Stimulated activated CD4-positive, alpha-beta T cell treated with anti-CD3 and anti-CD28 coated beads, Interleukin-1b, Interleukin-23, amount 100 ng/mL, for 4 hours (primary cell): ENCODE measurements at places on chromosomes 7 and 10.

- DNase-seq, result no peak
Observed at GRCh38 chr7:65239707-65240352, 133.8 kb upstream of the ZNF92 start.

DNA sequence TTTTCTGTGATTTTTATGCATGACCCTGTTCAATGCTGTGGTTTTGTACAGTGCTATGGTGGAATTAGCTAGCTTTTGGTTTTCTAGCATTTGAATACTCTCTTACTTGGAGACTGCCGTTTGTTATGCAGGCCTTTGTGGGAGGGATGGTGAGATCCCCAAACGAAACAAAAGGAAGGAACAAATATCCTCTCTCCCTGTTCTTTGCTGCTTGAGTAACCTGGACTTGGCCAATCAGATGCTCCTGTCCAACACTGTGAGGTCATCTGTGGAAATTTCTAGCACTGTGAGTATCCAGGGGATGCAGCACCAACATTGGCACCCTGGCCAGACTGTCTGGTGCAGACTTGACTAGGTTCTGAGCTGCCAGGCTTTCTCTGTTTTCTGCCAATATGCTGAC lies 314.4 kb downstream of the ANKRD30A start:
- DNase-seq, result no peak

- no peak for DNase-seq
Observed at GRCh38 chr10:31582365-31583052, 263.5 kb downstream of the ZEB1 start.

DNA sequence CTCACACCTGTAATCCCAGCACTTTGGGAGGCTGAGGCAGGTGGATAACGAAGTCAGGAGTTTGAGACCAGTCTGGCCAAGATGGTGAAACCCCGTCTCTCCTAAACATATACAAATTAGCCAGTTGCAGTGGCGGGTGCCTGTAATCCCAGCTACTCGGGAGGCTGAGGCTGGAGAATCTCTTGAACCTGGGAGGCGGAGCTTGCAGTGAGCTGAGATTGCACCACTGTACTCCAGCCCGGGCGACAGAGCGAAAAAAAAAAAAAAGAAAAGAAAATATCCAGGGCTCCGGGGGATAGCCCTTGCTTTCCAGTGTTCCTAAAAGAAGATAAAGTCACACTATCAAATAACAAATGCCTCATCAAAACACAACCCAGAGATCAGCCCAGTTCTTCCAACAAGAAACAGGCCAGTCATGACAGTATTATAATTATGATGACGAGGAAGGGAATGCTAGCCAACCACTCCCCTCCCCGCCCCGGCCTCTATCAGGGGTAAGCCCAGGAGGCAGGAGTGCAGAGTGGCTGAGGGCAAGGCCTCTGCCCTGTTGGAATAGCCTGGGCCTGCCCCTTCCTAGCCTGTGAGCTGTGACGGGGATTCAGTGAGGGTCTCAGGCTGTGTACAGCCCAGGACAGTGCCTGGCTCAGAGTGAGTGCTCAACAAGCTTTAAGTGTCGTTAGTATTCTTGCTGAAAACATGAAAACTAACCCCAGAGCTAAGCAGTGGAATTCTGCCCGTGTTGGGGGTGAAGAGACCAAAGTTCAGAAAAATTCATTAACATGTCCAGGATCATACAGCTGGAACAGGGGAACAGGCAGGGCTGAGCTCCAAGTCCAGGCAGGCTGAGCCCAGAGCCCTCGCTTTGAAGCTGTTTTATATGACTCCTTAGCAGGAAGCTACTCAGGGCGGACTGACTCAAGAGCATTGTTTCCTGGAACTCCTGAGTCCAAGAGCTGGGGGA lies 54.3 kb downstream of the FAM241B start:
- no peak for DNase-seq

DNA sequence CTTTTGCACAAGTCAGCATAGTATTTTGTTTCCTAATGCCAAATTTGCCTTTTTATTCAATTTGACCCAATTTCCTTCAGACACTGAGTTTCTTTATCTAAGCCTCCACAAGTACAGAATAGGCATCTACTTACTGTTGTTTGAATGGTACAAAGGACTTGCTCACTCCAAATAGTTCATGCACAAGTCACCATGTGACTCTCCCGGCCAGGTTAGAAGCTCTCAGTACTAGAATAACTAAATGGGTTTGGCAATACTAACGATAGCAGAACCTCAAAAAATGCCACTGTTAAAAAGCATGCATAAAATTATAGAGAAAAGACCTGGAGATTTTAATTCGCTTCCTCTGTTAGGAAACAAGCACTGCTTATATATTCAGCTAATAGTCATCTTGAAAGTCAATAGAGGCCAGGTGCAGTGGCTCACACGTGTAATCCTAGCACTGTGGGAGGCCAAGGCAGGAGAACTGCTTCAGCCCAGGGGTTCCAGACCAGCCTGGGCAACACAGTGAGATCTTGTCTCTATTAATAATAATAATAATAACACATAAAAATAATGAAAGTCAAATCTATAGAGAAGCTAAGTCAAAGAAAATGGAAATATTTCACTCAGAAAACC lies 335.8 kb upstream of the MBL2 start:
- DNase-seq, result no peak

DNA sequence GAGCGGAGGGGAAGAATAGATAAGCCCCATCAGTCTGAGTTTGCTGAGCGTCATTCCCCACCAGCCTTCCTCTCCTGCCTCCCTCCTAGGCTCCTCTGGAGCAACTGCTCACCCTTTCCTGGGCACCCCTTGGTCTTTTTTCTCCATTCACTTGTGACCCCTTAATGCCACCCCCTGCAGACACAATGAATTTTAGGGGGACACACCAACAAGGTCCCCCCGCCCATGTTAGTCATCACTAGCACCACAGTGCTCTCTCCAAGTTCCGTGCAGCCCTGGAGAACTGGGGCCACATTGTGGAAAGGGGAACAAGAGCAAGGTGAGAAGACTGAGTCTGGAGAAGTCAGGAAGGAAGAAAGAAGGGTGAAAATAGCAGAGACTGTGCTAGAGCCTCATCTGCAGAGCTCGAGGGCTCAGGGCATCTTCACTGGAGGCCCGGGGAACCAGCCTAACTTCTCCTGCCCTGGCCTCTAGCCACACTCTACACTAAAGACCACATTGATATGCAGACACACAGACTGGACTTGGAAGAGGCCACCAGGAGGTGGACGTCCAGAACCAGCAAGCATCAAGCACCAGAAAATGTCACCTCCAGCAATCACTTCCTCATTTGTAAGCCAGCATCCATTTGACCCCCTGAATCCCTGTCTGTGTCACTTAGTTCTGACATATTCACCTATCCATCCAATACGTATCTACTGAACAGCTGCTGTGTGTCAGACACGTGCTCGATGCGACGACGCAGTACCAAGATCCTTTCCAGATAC lies 17.5 kb downstream of the RGR start:
- DNase-seq, result no peak

GRCh38 chr10:46040004-46040403 lies 6.1 kb downstream of the MSMB start:
- DNase-seq, result no peak

GRCh38 chr10:81081887-81082620 lies 544.4 kb downstream of the SH2D4B start:
- no peak for DNase-seq

GRCh38 chr10:108544500-108545120 lies 1378.7 kb downstream of the XPNPEP1 start:
- no peak for DNase-seq

GRCh38 chr7:159175792-159176191 lies 31.1 kb upstream of the VIPR2 start:
- DNase-seq, result no peak

GRCh38 chr7:105982388-105982787 lies 19.3 kb downstream of the CDHR3 start:
- DNase-seq, result no peak

GRCh38 chr10:100655760-100656421 lies 89.5 kb upstream of the PAX2 start:
- peak; percentile 14 for DNase-seq

GRCh38 chr10:113047963-113048781 lies 98.1 kb downstream of the TCF7L2 start:
- no peak for DNase-seq

DNA sequence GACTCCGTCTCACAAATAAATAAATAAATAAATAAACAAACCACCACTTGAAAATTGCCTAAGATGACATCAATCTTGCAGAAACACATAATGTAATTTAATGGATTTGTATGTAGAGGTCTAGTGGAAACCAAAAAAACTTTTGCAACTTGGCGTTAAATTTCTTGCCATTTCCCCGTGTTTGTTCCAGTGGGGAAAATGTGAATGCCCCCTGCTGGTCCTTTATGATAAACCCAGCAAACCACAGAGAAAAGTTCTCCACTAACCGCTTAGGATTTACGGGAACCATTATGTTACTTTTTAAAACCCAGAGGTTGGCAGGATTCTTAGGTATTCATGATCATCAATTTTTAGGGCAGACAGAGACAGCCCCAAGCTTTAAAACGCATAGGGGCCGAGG lies 32.5 kb downstream of the LAMB4 start:
- DNase-seq, result no peak

- no peak for DNase-seq
Observed at GRCh38 chr10:96585736-96586418, 935 bp downstream of the TM9SF3 start.

DNA sequence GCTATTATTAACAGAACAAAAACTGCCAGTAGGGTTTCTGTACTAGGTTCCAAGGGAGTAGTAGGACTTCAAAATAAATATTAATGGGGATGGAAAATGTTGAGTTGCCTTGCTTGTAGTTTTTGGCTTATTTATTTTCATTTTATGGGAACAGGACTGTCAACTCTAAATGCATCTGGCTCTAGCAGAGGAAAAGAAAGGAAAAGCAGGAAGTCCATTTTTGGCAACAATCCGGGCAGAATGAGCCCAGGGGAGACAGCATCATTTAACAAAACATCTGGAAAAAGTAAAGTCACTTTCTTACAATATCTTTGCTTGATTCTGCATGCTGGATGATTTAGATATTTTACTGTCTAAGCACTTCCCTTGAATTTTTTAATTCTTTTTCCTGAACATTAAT lies 69.4 kb downstream of the NOC3L start:
- DNase-seq, result no peak

- DNase-seq, result no peak
Observed at GRCh38 chr7:28815928-28816373, 142.2 kb downstream of the TRIL start.

DNA sequence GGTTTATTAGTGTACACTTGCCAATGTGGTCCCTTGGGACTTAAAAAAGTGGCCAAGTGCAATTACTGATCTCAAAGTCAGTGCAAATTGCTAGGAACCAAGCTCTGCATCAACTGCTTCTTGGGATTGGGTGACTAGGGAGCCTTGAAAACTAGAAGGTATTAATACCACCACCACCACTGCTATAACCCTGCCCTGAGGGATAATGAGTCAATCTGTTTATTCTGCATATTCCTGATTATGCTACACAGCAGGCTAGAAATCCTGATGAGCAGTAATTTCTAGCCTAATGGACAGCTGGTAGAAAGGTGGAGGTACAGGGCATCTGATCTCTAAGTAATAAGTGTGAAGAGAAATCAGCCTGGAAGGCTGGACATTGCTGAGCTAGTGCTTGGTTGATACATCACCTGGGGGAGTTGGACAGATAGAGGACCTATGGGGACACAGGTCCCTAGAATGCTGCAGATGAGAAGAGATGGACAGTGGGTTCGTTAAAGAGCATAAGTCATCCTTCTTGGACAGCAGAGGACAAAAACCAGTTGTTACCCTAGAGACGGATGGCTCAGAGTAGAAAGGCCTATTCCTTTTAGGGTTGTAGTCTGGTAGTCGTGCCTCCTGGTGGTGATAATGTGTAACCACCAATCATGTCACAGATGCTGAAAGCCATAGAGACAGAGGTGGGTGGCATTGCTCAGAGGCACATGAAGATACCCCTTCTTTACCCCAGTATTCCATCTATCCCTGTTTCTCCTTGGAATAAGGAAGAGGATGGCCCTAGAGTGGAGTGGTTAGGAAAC lies 554.8 kb downstream of the SORCS1 start:
- DNase-seq, result no peak

DNA sequence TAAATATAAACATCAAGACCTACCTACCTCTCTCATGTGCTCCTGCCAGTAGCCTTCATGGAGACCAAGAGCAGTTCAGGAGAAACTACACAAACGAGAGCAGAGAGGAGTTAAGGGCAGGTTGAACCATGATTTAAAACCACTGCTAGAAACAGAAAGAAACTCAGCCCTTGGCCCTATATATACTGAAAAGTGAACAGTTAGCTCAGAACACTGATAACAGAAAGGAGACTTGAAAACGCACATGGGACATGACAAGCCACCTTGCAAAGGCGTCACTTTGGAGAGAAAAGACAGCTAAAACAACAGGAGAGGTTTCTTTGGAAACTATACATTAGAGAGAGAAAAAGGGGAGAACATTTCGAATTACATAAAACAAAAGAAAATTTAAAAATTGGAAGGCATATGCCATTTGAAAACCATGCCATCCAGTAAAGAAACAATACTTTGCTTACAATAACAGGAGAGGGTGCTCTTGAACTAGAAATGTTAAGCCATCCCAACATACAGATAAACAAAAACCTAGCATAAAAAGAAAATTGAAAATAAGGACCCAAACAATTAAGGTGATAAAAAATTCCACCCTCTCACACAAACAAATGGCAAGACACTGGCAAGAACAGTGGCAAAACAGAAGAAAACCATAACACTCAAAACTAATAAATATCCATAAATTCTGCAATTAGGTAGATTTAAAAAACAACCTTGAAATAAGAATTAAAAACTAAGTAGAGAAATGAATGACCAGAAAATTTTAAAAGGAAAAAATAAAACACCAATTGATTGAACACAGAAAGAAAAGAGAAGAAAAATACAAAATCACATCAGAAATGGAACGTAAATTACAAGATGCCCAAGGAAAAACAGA lies 232.7 kb downstream of the IMMP2L start:
- no peak for DNase-seq

- DNase-seq, result no peak
Observed at GRCh38 chr7:116810267-116811116, 51.9 kb upstream of the CAPZA2 start.

- no peak for DNase-seq
Observed at GRCh38 chr10:128476845-128477244, 350.6 kb upstream of the MKI67 start.

DNA sequence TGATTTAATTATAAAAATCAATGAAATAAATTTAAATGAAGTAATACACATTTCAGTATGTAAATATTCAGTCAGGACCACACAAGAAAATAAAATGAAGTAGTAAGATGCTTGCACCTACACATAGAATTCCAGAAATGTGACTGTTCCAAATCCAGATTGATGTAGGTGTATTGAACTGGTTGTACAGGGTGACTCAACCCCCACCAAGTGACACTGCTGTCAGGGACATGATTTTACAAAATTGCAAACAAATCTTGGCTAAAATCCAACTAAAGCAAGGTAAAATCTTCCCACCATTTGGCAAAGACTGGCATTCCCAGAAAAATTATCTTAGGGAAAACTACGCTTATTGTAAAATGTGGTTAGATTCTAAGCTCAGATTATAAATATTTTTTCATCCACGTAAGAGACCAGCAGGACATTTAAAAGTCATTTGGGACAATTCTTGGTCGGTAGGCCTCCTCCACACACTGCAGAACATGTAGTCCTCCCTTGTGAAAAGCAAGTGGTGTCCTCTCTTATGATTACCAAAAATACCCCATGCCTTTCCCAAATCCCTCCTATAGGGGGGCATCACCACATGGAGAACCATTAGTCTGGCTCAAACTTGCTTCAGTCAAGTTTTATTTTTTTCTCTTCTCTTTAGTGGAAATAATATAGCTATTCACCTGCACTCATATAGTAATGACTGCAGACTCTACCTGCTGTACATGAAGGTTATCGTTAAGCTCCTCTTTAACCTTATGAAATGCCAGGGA lies 287.1 kb upstream of the SMIM30 start:
- no peak for DNase-seq
